Type B pancreatic cell (in vitro differentiated cells): ENCODE measurements at places on chromosomes 5 and 9. TPM values are rescaled to one million over a fixed set of nuclear protein-coding genes. Genes with fewer than 3 reads are reported as not detected.

DNA sequence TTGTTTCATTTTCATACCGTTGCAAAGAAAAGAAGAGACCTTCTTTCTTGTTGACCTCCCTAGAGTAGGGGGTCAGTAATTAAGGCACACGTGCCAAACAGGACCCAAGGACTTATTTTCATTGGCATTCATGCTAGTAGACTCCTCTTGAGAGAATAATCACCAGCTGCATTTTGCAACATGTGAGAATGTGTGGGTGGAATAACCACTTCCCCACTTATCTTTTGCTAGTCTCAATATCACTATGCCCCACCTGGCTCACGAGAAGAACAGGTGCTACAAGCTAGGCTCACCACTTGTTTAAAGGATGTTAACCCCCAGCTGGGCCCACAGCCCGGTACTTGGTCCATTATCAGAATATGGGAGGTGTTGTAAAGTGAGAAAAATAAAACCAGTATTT, 460.7 kb upstream of the MEF2C start:
- DNase-seq = no peak

- no peak for DNase-seq
Observed at GRCh38 chr5:111076091-111076490, 4.6 kb downstream of the TSLP start.

DNA sequence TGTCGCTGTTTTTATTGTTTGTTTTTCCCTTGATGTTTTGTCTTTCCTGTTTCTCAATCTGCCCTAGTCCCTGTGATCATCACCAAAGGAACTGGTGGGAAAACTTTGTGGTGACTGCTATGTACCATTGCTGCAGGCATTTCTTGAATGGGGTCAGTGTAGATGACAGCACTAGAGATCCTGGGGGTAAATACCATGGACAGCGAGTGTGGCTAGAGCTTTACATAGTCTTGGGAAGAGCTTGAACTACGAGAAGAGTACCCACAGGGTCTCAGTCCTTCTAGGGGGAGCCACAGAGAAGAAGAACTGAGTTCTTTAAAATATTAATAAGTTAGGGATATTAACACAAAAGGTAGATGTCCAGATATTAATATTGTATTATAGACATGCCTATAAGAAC, 138.8 kb downstream of the PAM start:
- DNase-seq = no peak

DNA sequence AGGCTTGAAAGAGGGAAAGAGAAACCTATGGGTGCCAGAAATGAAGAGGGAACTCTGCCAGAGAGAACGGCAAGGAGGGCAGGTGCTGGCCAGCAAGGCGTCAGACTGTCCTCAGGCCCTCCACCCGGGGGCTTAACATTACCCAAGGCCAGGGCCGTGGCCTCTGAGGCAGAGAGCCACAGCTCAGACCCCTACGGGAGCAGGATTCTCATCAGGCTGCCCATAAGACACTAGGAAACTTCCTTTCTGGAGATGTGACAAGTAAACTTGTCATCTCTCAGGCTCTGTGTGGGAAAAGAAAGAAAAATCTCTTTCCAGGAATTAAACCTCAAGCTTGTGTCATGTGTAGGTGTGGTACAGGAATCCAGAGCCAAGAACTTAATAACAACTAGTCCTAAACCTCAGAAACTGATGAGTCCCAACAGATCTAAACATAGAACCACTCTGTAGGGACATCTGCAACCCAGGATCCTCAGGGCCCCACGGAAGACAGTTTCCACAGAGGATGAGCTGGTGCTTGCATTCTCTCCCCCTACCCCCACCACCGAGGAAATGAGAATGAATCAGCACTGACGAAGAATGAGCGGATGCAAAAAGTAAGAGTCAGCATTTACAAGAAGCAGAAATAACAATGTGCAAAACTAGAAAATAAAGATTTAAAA, 74.3 kb downstream of the DCP2 start:
- DNase-seq = no peak

- DNase-seq = no peak
Observed at GRCh38 chr5:74538206-74538661, 102.3 kb downstream of the ENC1 start.

DNA sequence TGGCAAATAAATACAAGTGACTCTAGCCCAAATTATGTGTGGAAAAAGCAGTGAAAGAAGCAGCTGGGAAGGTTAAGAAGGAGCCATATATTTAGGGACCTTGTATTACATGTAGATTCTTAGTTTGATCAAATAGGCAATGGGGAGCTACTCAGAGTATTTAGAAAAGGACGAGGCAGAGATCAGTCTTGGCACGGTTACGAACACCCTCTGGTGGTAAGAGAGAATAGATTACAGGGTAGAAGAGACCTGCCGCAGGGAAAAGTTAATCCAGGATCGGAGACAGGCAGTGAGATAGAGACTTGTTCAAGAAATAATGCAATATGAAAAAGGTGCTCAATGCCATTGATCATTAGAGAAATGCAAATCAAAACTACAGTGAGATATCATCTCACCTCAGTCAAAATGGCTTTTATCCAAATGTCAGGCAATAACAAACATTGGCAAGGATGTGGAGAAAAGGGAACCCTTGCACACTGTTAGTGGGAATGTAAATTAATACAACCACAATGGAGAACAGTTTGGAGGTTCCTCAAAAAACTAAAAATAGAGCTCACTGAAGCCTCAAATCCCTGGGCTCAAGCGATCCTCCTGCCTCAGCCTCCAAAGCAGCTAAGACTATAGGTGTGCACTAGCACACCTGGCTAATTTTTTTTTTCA, 12.0 kb downstream of the INIP start:
- DNase-seq = no peak

DNA sequence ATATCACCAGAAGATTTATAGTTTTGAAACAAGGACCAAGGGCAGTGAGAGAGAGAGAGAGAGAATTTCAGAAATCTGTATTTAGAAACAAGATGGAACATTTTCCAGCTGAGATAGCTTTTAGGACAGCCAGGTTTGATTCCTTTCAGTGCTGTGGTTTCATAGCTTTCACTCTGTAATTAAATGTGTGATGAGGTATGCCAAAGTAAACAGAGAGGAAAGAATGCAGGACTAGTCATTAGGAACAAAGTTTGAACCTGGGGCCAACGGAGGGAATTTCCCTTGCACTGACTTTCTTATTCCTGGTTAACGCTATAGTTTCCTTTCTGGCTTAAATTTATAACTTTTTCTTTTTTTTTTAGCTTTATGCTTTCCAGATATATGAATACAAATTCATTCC, 10.0 kb upstream of the CCL28 start:
- no peak for DNase-seq

DNA sequence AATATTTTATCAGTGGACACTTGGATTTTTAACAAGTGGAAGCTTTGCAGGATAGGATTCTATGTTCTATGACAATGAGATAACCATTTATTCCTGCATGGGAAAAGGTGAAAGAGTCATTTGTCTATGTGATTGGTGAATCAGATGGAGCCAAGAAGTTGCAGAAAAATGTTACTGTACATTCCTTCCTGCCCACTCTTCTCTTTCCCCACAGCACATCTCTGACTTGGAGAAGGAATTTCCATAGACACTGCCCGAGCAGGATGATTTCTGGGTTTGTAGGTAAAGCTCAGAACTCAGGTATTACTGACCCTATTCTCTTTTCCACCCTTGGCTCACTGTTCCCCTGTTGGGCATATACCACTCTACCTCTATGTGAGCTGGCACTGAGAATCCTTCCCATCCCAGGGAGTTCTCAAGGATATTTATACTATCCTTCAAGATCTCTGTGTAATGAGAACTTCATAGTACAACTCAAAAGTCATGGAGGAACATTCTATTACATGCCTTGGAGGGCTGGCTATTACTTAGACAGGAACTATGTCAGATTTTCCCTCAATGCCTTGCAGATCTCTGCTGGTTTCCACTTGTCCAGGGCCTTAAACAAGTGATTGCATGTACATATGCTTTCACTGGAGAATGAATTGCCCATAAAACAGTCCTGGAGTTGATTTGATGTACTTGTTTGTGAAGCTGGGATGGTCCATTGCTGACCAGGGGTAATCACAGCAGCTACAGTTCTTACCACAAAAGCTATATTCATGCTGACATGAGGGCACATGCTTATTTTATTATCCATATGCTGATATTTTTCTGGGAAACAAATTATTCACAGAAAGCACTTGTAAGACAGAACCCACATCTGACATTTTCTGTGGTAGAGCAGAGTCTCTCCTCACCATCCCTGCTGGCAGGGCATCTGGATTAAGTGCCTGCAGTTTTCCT, 24.1 kb downstream of the SLC1A3 start:
- no peak for DNase-seq

GRCh38 chr5:112551419-112552032, 132.4 kb upstream of the EPB41L4A start:
- DNase-seq = no peak

DNA sequence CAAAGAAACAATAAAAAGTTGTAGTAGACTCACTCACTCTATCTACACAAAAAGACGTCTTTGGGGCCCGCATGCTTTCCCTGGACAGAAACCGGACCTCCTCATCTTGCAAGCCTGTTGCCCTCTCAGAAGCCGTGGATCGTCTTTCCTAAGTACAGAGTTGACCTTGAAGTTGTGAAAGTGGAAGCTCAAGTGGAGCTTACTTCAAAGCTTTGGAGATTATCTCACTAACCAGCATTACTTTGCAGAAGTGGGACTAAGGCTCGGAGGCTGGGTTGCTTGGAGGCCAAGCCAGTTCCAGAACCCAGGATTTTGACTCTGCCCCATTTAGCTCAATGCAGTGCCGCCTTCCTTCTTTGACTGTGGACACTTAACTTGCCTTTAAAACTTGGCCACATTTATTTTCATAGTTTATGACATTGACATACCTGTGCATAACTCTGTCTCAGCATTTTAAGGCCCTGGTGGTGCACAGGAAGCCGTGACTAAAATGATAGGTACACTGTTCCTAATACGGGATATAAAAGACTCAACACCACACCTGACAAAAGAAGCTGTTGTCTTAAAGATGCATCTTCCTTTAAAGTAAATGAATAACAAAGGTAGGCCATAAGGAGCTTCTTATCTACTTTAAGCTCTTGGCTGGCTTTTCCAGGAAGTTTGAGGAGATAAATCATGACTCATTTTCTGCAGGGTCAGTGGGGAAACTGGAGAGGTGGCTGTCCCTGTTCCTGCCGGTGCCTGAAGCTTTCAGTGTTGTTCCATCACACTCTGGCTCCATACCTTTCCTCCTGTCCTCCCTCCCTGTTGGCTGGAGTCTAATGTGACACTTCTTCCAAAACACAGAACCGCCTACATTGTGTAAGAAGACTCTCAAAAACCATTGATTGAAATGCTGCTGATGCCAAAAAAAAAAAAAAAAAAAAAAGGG, 10.7 kb downstream of the SLC25A25 start:
- DNase-seq = no peak

- no peak for DNase-seq
Observed at GRCh38 chr9:83032065-83032625, 30.8 kb downstream of the RASEF start.

DNA sequence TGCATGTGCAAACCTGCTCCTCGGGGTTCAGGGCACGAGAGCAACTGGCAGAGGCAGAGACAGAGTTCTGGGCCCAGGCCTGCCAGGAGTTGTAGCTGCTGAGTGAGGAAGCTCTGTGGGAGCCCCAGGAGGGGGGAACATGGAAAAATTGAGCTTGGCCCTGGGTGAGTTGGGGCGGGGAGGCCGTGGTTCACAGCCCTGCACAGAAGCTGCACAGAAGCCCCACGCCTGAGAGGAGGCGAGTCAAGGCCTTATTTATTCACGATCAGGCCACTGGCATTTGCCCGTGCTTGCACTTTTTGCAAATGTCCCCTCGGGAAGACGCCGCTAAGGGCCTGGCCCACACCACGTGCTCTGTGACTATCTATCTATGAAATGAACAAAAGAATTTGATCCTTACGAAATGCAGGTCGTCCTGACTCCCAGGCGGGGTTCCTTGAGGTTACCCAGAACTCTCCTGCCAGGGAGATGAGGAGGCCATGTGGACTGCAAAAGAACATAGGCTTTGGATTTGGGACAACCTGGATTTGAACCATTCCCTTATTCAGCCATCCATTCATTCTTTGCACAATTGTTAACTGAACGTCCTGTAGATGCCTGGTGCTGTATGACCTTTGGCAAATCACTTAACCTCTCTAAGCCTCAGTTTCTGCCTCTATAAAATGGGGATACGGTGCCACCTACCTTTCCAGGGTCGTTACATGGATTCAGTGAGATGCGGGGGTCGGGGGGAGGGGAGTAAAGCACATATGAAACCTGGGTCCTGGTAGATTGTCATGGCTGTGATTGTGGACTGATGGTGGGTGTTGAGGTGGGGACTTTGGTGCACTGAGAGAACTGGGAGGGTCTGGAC, 17.9 kb downstream of the COL27A1 start:
- no peak for DNase-seq

GRCh38 chr5:148846930-148847329, 20.5 kb downstream of the ADRB2 start:
- DNase-seq = no peak

GRCh38 chr5:110257971-110258370, 468.5 kb downstream of the TMEM232 start:
- no peak for DNase-seq

DNA sequence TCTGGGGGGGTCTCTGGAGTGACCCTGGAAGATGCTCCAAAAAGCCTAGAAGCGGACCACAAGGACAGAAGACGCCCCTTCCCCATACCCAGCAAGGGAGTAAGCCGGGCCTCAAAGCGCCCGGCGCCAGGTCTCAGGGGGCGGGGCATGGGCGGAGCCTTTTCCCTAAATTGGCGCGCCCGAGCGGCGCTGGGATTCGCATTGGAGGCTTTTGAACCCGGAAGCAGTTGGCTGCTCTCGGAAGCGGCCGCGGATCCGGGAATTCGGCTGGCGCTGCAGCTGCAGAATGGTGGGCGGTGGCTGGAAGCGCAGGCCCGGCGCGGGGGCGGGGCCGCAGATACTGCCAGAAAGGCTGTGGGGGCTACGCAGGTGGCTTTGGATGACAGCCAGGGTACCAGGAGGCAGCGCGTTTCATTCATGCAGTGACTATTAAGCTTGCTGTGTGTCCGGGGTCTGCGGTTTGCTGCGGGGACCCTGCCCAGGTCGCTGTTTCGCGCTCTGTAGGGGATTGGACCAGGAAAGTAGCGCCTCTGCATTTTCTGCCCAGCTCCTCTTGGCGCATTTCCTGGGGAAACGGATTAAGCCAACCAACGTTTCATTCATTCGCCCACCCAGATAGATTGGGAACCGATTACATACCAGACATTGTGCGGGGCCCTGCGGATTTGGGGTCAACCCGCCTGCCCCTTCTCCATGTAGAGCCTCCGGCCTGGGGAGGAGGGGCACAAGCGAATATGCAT, 83.0 kb upstream of the FREM1 start:
- DNase-seq = peak; percentile 91

DNA sequence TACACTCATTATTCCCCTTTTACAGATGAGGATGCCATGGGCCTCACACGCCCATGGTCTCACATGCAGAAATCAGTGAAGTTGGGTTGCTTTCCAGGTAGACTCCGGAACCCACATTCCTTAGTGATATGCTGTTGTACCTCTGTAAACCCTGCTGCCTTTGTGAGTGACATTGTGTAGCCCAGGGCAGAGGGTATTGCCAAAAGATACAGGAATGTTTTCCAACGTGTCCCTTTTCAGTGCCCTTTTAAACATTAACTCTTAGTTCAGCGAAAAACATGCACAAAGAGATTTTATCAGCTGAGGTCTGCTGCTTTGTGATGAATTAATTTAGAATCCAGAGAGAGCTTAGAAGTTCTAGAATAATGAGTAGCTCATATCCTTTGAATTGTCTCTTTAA, 38.3 kb upstream of the TRMT10B start:
- DNase-seq = no peak

SEMA5A gene
- total RNA-seq = 24.2 and 92.9 TPM in 2 replicates

URM1 gene
- 56.1 and 60.3 TPM in 2 replicates for total RNA-seq

QRFP gene
- not detected in 2 replicates for total RNA-seq

SHISAL2B gene
- total RNA-seq = 0.63 TPM in 1 of 2 replicates, not detected in the other

IRX2 gene
- 31.4 and 42.2 TPM in 2 replicates for total RNA-seq

C9 gene
- not detected in 2 replicates for total RNA-seq

IL4 gene
- total RNA-seq = not detected in 2 replicates

FSTL4 gene
- total RNA-seq = 11.3 and 51.7 TPM in 2 replicates
